Posterior cingulate gyrus (tissue), 11 donors: ENCODE measurements at places on chromosomes 4 and X.

- DNase-seq: no peak
Observed at GRCh38 chr4:161457906-161458305, 705.9 kb downstream of the FSTL5 start.

- DNase-seq: no peak
Observed at GRCh38 chr4:83581411-83582288, 45.7 kb downstream of the GPAT3 start.

DNA sequence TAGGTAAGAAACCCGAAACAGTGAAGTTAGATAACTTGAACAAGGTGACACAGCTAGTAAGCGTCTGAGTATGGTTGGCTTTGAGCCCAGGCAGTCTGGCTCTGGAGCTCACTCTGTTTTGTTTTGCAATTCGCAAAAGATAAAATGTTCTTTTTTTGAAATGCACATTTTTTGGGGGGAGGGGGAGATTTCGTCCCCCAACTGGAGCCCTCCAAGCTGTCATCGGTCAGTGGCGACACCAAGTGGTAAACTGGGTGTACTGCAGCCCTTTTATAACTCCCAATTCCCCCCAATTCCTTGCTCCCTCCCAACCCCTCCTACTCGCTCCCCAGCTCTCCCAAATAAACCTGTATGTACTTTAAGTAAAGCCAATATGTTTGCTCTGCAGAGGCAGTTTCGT, 2.8 kb upstream of the CLCN5 start:
- no peak for DNase-seq

GRCh38 chr4:107855723-107856122, 31.0 kb downstream of the SGMS2 start:
- DNase-seq: no peak

GRCh38 chrX:86014421-86014820, 32.9 kb downstream of the CHM start:
- no peak for DNase-seq

DNA sequence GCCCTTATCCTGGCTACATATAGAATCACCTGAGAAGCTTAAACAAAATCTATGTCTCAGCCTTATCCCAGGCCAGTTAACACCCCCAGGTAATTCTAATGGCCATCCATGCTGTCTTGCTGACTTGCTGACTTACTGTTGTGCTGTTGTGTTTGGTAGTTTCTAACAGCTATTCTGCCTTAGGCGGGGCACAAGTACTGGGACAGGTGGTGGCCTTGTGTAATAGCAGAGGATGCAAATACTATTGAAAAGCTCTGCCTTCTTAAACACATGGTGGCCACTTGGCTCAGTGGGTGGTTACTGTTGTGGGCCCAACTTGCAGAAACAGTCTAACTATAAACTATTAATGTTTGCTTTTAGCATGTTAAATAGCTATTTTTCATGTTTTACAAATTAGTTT, 56.2 kb downstream of the CDS1 start:
- DNase-seq: no peak

DNA sequence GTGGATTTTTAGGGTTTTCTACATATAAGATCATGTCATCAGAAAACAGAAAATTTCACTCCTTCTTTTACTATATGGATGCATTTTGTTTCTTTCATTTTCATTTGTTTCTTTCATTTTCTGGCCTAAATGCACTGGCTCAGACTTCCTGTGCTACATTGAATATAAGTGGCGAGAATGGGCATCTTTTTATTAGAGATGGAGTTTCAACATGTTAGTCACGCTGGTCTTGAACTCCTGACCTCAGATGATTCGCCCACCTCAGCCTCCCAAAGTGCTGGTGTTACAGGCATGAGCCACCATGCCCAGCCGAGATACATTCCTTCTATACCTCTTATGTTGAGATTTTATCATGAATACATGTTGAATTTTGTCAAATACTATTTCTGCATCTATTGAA, 61.8 kb downstream of the BRWD3 start:
- no peak for DNase-seq

DNA sequence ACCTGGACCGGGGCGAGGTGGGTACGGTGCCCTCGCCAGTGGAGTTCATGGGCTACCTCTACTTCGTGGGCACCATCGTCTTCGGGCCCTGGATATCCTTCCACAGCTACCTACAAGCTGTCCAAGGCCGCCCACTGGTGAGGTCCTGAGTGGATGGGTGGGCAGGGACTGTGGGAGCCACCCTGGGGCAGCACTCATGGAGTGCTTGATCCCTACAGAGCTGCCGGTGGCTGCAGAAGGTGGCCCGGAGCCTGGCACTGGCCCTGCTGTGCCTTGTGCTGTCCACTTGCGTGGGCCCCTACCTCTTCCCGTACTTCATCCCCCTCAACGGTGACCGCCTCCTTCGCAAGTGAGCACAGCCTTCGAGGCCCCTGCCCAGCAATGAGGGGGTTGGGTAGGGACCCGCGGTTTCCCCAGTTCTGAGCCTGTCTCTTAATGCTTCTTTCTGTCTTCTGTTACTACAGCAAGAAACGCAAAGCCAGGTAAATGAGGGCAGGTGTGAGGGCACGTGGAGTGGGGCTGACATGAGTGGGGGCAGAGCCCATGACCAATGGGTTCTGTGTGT, 3.7 kb downstream of the PORCN start:
- no peak for DNase-seq

- no peak for DNase-seq
Observed at GRCh38 chr4:164379694-164380093, 374.2 kb upstream of the SMIM31 start.

- DNase-seq: no peak
Observed at GRCh38 chr4:24334906-24335305, 249.4 kb downstream of the DHX15 start.
